ENCODE measurements at places on chromosomes 12 and 14. TPM values are rescaled to one million over a fixed set of nuclear protein-coding genes. Genes with fewer than 3 reads are reported as not detected.

Gene KRT77
- not detected for total RNA-seq

Gene ALG10
- 17.6 TPM for total RNA-seq

Gene LYZ
- total RNA-seq: 0.48 TPM

Gene BDKRB2
- not detected for total RNA-seq

Gene PRB2
- total RNA-seq: not detected

Gene BTG1
- 227 TPM for total RNA-seq

Gene ANKRD52
- total RNA-seq: 46.4 TPM

Gene TAS2R10
- total RNA-seq: 0.35 TPM

Gene UBC
- total RNA-seq: 1,580 TPM

DNA sequence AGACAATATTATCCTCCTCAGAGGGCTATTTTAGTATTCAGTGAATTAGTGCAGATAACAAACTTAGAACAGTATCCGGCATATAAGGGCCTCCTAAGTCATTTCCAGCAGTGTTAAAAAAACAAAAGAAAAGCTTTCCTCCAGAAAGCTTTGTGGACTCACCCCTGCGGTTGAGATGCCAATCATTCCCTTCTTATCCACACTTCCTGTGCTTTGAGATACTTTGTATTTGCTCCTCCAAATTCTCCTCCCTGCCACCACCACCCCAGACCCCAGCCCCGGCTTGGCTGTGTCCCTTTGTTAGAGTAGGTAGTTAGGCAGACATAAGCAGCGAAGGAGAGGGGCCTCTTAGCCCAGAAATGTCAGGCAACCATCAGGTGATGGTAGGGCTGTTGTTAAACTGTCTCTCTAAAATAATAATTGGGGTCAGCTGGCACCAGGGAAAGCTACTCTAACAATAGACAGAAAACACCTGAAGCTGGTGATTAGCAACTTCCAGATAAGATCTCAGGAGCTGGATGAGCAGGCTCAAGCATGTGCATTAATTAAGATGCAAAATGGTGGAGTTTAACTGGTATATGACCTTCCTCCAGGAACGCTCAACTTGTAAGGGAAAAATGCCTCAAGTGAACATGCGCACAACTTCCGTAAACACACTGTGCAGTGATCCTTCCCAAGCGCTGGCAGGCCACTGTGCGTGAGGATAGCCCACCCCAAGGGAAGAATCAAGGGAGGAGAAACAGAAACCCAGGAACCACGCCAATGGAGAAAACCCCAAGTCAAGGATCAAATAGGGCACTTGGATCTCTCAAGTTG is 152.1 kb upstream of the EEA1 start:
- no peaks in the 10 kb centered on the region for H3K4me1 ChIP-seq
- H3K36me3 ChIP-seq: no peaks in the 10 kb centered on the region
- no peak overlapping the region for H3K27ac ChIP-seq
- no peaks in the 10 kb centered on the region for H3K27me3 ChIP-seq
- H3K4me3 ChIP-seq: no peak overlapping the region
- no peak for DNase-seq

GRCh38 chr12:107929436-107929835 is 154.9 kb downstream of the ASCL4 start:
- H3K4me3 ChIP-seq: no peak overlapping the region
- no peaks in the 10 kb centered on the region for H3K4me1 ChIP-seq
- no peak for DNase-seq
- no peak overlapping the region for H3K27ac ChIP-seq
- H3K27me3 ChIP-seq: peaks cover 22% of the 10 kb centered on the region

GRCh38 chr14:99579120-99579836 is 24.7 kb downstream of the CCDC85C start:
- DNase-seq: no peak
- H3K4me1 ChIP-seq: no peaks in the 10 kb centered on the region
- no peak overlapping the region for H3K27ac ChIP-seq
- no peaks in the 10 kb centered on the region for H3K36me3 ChIP-seq
- no peaks in the 10 kb centered on the region for H3K27me3 ChIP-seq
- no peak overlapping the region for H3K4me3 ChIP-seq

- H3K4me3 ChIP-seq: peak overlapping the region; percentile 65
- peaks cover 72% of the 10 kb centered on the region for H3K27me3 ChIP-seq
- peaks cover 39% of the 10 kb centered on the region for H3K4me1 ChIP-seq
- H3K36me3 ChIP-seq: peaks cover 2% of the 10 kb centered on the region
These were observed 613 bp downstream of the ARHGEF40 start for GRCh38 chr14:21070610-21071224.

DNA sequence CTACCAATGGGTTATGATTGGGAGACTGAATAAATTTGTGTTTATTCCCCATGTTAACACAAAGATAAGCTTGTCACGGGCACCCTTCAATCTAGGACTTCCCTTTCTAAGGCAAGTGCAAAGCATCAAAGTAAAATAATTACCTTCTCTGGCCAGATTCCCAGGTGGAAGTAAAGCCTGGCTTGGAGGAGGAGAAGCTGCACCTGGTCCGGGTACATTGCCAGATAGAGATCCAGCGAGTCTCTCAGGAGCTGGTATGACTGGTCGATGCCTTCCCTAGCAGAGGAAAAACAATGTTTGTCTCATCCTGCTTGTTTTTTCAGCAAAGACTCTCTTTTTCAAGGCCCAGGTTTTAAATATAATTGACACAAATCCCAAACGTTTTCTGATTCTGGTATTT is 24.9 kb downstream of the FBXO21 start:
- H3K36me3 ChIP-seq: peaks cover 66% of the 10 kb centered on the region
- no peaks in the 10 kb centered on the region for H3K4me1 ChIP-seq
- H3K27me3 ChIP-seq: no peaks in the 10 kb centered on the region
- no peak for DNase-seq

GRCh38 chr14:68140076-68140741 is 320.6 kb downstream of the RAD51B start:
- H3K27me3 ChIP-seq: no peaks in the 10 kb centered on the region
- no peak overlapping the region for H3K27ac ChIP-seq

GRCh38 chr12:52245259-52245961 is 12.4 kb downstream of the KRT7 start:
- peak overlapping the region; percentile 89 for H3K27ac ChIP-seq
- peaks cover 65% of the 10 kb centered on the region for H3K4me1 ChIP-seq
- H3K4me3 ChIP-seq: peak overlapping the region; percentile 66

DNA sequence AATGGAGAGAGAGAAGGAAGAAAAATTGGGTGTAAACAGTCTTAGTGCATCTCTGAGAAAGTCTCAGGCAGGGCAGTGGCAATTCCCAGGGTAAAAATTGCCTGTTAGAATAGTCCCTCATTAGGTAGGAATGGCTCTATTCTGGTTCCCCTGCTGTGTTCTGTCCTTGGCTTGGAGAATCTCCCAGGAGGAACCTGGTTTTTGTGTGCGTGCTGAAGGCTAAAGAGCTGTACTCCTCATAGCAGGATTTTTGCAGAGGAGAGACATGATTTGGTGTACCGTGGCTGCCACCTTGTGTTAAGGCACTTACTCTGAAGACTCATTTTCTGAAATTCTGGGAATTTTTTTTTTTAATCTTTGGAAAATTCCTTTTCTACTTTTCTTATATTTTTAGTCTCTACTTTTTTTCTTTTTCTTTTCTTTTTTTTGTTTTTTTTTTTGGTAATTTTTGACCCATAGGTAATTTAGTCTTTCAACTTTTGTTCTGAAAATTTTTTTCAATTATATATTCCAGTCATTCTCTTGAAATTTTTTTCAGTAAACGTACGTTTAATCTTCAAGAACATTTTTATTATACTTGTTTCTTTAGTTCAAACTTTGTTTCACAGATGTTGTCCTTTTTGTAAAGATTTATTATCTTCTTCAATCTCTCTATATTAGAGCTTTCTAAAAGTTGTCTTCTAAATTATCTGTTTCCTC is 63.8 kb downstream of the FBXO33 start:
- DNase-seq: peak; percentile 39
- no peak overlapping the region for H3K4me3 ChIP-seq
- no peaks in the 10 kb centered on the region for H3K27me3 ChIP-seq
- H3K4me1 ChIP-seq: peaks cover 1% of the 10 kb centered on the region
- peaks cover 38% of the 10 kb centered on the region for H3K36me3 ChIP-seq

DNA sequence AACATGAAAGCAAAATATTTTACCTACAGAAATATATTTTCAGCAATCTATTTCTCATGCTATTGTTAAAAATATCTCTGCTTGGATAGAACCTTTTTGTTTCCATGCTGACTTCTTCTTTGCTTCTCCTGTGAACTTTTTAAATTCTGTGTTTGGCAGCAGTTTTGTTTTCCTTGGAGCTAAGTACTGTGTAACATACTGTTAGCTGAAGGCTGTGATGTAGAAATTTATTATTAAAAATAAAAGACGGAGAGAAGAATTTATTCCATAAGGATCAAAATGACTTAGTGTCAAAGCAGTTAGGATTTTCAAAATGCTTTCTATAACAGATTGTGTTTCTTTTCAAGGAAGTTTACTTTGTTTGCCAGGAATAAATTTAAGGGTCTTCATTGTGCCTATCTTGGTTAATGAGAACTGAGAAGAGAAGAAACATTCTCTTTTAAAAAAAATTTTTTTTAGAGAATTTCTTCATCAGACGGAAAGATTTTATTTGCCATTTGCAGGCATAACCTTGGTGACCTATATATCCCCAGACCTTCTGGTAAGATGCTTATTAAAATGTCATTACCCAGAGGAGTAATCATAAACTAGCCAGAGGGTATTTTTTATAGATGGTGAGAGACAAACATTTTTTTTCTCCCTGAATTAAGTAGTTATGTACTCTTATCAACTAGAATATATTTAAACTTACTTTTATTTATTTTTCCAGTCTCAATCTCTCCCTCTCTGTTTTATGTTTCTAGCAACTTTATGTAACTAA is 147.1 kb upstream of the SLCO1C1 start:
- no peak overlapping the region for H3K27ac ChIP-seq
- DNase-seq: no peak
- H3K4me3 ChIP-seq: no peak overlapping the region
- H3K4me1 ChIP-seq: no peaks in the 10 kb centered on the region
- H3K36me3 ChIP-seq: no peaks in the 10 kb centered on the region

GRCh38 chr14:69244946-69245345 is 15.0 kb upstream of the GALNT16 start:
- no peak overlapping the region for H3K4me3 ChIP-seq
- no peak for DNase-seq

- peaks cover 40% of the 10 kb centered on the region for H3K27me3 ChIP-seq
- no peak for DNase-seq
- no peak overlapping the region for H3K27ac ChIP-seq
- H3K36me3 ChIP-seq: peaks cover 4% of the 10 kb centered on the region
- peak overlapping the region; percentile 89 for H3K4me3 ChIP-seq
These were observed 303 bp downstream of the SAMD4A start for GRCh38 chr14:54567224-54567638.

DNA sequence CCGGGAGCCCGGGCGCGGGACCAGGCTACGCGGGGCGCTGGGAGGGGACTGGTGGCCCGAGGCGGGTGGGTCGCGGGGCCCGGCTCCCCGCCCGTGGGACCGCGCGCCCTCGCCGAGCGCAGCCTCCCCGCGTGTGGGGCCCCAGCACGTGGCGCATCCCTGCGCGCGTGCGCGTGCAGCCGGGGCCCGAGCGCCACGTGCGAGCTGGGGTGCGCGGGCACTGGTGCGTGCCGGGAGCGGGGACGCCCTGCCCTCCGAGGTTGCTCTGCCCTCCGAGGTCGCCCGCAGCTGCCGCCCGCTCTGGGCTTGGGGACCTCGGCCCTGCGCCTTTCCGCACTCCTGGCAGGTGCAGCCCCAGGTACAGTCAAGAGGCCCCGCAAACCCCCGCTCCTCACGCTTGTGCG is 365 bp upstream of the CCDC88C start:
- H3K4me3 ChIP-seq: peak overlapping the region; percentile 72
- peak overlapping the region; percentile 63 for H3K27ac ChIP-seq
- peaks cover 40% of the 10 kb centered on the region for H3K36me3 ChIP-seq
- H3K4me1 ChIP-seq: peaks cover 34% of the 10 kb centered on the region
- DNase-seq: peak; percentile 73

DNA sequence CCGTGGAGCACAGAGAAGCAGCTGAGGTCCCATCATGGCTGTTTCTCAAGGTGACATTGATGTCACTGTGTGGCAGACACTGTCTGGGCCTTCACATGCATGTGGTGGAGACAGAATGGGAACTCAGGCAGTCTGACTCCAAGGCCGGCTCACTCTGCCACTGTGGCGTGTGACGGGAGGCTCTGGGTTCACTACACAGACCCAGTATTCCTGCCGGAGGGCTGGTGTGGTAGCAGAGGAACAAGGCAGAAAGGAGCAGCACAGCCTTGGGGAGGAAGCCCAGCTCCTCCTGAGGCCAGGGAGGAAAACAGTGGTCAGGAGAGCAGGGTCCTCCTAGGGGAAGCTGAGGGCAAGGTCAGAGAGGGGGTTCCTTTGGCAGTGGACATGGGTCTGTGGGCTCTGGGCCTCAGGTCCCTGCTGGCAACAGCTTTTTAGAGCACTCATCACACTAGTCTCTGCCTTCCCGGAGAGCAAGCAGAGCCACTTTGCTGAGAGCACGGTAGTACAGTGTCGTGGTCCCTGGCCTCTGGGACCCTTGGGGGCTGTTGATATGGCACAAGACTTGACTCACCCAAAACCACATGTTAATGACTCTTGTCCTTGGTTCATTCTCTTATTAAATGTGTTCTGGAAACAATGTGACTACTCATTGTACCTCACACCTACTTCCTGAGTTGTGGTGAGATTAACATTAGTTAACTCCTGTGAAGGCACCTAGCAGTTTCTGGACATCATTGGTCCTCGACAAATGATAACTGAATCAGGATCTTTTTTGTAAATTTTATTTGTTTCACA is 21.3 kb downstream of the DCAF4 start:
- H3K4me1 ChIP-seq: peaks cover 19% of the 10 kb centered on the region
- peaks cover 16% of the 10 kb centered on the region for H3K36me3 ChIP-seq
- H3K27ac ChIP-seq: no peak overlapping the region
- no peak overlapping the region for H3K4me3 ChIP-seq

DNA sequence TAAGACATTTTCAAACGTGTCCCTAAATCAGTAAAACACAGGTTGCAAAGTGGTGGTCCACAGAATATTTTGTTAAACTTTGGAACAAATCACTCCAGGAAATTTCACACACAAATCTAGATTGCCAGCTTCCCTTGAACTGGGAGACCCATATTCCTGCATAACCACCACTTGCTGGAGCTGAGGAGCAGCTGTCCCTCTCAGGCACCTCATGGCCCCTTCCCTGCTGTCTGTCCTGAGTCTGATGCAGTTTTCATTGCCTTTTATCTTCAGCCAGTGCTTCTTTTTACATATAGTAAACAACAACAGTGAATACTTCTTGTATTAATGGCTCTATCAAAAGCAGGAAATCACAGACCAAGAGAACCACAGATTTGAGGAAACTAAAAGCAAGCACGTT is 289.3 kb downstream of the MED13L start:
- no peak overlapping the region for H3K4me3 ChIP-seq
- DNase-seq: no peak
- no peaks in the 10 kb centered on the region for H3K27me3 ChIP-seq

GRCh38 chr12:65313719-65314317 is 35.3 kb downstream of the MSRB3 start:
- no peaks in the 10 kb centered on the region for H3K36me3 ChIP-seq
- H3K4me3 ChIP-seq: no peak overlapping the region
- no peak overlapping the region for H3K27ac ChIP-seq
- peaks cover 12% of the 10 kb centered on the region for H3K27me3 ChIP-seq

GRCh38 chr14:96165493-96166436 is 38.9 kb upstream of the BDKRB2 start:
- H3K4me3 ChIP-seq: no peak overlapping the region
- no peaks in the 10 kb centered on the region for H3K36me3 ChIP-seq
- H3K27ac ChIP-seq: no peak overlapping the region
- no peaks in the 10 kb centered on the region for H3K4me1 ChIP-seq

GRCh38 chr14:61174441-61174891 is 106.7 kb downstream of the TMEM30B start:
- H3K4me1 ChIP-seq: peaks cover 43% of the 10 kb centered on the region
- H3K36me3 ChIP-seq: peaks cover 4% of the 10 kb centered on the region
- H3K4me3 ChIP-seq: no peak overlapping the region
- H3K27ac ChIP-seq: peak overlapping the region; percentile 32
- H3K27me3 ChIP-seq: peaks cover 4% of the 10 kb centered on the region
- DNase-seq: no peak

Measured in activated CD4-positive, alpha-beta memory T cell treated with anti-CD3 and anti-CD28 coated beads, Interleukin-2, amount 10 ng/mL, durations not matched to agents 7 days and 5 days (primary cell).